Activated gamma-delta T cell (primary cell): ENCODE measurements at places on chromosomes 6 and 20.

DNA sequence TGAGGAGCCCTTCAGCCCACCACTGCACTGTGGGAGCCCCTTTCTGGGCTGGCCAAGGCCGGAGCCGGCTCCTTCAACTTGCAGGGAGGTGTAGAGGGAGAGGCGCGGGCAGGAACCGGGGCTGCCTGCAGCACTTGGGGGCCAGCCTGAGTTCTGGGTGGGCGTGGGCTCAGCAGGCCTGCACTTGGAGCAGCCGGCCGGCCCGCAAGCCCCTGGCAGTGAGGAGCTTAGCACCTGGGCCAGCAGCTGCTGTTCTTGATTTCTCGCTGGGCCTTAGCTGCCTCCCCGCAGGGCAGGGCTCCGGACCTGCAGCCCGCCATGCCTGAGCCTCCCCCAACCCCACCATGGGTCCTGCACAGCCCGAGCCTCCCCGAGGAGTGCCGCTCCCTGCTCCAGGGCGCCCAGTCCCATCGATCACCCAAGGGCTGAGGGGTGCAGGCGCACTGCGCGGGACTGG is 101.7 kb upstream of the ADGRB3 start:
- peak; percentile 11 for DNase-seq

DNA sequence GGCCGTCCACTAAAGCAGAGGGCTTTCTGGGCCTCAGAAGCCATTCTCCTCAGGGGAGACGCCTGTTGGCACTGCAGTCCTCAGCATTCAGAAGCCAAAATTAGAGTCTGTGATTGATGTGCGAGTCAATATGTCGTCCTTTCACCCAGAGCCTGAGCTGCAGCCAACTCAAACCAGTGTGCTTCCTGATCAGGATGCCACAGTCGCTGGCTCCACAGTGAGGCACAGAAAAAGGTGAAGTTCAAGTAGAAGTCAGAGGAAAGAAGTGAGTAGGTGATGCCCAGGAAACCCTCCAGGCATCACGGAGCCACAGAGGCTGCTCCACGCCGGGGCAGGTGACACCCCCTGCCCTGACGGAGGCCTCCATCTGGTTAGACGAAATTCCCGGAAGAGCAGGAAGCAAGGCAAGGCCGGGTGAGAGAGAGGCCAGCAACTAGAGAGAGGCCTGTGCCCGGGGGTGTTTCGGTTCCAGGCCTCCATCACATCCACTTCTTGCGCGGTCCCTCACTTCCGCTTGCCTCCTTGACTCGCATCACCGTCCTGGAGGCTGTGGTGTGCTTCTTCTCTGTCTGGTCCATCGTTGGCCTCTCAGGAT is 177.7 kb upstream of the SNX9 start:
- DNase-seq = no peak

DNA sequence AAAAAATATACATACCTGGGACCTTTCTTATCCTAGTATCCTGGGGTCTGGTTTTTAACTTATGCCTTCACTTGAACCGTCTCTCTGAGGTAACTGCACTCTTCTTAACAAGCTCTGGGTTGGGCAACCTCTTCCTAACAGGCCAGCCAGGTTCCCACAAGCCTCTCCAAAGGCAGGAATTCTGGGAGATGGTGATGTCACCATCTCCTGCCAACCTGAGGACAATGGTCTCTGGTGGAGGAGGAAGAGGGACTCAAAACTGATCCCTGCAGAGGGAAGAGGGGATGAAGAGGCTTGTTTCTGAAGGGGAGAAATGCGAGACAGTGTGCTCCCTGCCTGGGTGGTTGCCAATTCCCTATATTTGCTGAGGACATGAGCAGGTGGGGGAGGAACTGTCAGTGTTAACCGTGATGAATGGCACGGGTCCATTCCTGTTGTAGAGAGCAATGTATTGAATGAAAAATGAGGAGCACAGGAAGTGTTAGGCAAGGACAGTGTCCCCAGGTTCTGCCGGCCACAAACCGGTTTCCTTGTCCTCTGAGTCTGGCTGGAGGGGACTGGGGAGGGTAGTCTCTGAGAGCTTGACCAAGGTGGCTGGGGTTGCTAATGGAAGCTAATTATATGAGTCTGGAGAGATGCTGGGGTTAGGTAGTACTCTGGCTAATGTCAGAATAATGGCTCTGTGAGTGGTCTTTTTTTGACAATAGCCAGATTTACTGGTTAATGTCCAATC is 95.5 kb downstream of the KCNB1 start:
- DNase-seq = no peak

DNA sequence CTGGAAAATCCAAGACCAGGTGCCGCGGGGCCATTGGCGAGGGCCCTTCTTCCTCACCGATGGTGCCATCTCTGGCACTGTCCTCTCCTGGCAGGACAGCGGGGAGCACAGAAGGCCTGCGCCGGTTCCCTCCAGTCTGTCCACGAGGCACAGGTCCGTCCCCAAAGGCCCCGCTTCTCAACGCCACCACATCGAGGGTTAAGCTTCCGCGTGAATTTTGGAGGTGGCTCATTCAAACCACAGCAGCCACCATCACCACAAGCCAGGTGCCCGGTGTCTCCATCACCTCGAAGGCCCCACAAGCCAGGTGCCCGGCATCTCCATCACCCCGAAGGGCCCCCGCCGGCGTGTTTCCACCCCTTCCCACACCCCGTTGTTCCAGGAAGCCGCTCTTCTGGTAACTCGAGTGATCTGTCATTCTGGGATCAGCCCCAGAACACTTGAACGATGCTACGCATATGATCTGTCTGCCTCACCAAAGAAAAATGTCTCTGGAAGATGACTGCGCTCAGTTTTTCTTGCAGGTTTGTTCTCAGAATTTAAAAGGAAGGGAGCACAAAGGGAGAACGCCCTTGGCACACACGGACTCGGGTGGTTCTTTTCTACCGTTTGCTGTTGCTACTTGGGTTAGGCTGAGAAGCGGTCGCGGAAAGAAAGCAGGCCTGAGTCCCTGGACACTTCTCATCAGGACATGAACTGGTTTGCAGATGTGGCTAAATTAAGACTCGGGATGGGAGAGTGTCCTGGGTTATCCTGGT is 9.9 kb upstream of the KIF25 start:
- DNase-seq = no peak

DNA sequence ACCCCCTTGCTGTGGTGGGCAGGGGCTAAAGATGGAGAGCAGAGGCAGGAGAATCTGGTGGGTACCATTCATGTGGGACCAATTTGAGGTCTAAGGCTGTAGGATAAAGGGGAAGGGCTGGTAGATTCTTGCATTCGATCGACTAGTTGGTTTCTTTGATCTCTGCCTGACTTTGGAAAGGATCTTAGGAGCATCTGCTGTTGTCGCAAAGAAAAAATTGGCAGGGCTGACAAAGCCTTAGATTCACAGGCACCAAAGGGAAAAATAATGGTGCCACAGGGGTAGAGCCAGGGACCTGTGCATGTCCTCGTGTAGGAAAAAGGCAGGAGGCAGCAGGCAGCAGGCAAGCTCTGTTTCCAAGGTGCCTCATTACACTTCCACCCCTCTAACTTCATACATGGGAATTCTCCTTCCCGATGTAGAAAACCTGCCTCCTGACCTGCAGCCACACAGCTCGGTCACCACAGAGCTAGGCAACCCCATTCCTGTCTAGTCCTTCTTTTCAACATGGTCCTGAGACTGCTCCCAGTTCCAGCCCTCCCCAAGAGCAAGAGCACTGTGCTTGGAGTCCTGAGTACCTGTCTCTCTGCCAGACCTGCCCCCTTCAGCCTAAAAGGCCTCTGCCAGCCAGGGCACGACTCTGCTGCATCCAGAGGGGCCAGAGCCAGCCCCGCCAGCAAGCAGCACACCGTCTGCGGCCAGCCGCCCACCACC is 71.9 kb downstream of the FGD2 start:
- DNase-seq = no peak

GRCh38 chr20:2178318-2179232 is 76.9 kb downstream of the STK35 start:
- no peak for DNase-seq

DNA sequence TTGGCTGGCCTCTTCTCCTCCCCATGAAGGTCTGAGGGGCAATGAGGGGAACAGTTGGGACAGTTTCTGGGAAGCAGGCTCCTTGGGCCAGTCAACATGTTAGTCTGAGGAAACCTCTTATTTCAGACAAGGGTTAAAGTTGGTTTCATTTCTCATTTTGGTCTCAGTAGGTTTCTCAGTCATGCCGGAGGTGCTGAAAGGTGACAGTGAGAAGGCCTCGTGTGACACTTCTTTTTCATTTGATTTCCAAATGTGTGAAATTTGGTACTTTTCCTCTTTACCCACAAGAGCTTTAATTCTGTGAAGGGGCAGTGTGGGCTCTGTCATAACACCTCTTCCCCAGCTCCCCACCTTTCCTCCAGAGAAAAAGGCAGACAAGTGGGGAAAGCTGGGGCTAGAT is 7.5 kb upstream of the GLP1R start:
- no peak for DNase-seq

DNA sequence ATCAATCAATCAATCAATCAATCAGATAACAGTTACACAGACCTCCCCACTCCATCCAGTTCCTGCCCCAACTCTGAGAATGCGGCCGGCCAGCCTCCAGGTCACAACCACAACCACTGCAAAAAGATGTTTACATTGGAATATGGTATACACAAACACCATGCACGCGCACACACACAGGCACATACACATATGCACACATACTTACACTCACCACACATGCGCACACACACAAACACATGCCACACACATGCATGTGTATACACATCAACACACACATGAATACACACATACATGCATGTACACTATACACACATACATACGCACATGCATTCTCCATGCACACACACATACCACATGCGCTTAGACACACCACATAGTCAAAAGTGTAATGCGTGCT is 131.1 kb downstream of the PXDC1 start:
- DNase-seq = no peak

- no peak for DNase-seq
Observed at GRCh38 chr6:149271348-149272340, 45.9 kb upstream of the TAB2 start.

GRCh38 chr6:99579781-99580180 is 11.3 kb upstream of the CCNC start:
- no peak for DNase-seq

DNA sequence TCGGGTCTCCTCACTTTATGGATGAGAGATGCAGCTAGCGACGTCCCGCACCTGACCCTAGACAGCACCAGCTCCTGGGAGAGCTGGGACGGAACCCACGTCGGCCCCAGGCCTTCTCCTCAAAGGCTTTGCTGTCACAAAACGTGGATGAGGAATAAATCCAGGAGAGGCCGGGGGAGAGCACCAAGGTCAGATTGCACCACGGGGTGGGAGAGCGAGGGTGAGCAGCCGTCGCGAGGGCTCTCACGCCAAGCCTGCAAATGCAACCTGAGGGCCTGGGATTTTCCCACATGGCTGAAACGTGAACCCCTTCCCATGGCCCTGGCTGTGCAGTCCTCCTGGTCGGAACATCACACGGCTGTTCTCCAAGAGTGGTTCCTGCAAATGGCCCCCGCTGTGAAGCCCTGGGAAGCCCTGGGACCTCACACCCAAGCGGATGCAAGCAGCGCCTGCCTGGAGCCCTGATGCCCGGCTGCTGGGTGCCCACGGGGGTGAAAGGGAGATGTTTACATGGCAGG is 45.3 kb downstream of the DLL1 start:
- DNase-seq = no peak

DNA sequence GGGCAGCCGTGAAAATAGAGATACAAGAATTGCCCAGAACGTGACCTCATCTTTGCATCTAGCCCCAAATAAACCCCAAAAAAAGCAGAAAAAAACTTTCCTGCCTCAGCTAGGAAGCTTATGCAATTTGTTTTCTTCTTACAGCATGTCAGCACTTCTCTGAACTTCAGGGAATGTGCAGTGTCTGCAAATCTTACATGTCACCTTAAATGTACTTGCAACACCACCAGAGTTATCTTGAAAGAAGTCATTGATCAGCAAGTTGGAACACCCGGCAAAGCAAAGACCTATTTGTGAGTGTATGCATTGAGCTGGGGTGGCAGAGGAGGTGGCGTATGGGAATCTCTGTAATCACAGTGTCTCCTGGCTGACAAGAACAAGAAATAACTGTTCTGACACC is 123.4 kb downstream of the PKHD1 start:
- no peak for DNase-seq

- no peak for DNase-seq
Observed at GRCh38 chr6:29593199-29593855, 8.4 kb downstream of the OR2H2 start.

GRCh38 chr6:99821164-99821563 is 172.9 kb downstream of the MCHR2 start:
- DNase-seq = no peak

DNA sequence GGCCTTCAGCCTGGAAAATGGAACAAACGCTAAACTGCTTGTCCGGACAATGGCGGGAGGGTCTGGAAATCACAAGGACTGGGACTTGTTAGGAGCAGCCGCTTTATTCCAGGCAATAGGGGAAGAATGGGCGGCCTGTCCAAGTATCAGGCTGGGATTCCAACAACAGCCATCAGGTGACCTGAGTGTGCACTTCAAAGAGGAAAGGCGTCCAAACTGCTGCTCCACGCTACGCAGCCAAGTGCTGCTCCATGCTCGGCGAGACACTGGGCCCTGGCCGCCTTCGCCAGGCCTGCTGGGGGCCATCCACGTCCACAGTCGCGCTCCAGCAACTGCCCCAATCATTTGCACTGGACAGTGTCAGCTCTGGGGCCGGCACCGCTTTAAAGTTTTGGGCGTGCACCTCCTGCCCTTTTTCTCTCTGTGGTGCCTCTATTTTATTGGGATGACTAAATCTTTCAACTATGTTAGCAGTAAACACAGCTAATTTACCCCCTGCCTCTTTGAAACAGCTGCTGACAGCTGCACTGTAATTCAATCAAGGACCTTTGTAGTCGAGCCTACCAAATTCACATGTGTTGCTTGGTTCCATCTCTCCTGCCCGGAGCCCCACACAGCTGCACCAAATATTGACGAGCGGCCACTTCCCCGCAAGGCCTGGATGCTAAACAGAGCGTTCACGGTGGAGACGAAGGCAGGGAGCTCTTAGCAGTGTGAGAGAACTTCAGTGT is 98.3 kb downstream of the BMP7 start:
- DNase-seq = no peak

- DNase-seq = no peak
Observed at GRCh38 chr20:33826270-33826897, 15.2 kb downstream of the CHMP4B start.

GRCh38 chr6:53766930-53767329 is 27.9 kb upstream of the LRRC1 start:
- DNase-seq = no peak

- no peak for DNase-seq
Observed at GRCh38 chr6:87045521-87046075, 49.3 kb downstream of the CGA start.

- no peak for DNase-seq
Observed at GRCh38 chr6:150622941-150623874, 23.5 kb downstream of the PLEKHG1 start.

DNA sequence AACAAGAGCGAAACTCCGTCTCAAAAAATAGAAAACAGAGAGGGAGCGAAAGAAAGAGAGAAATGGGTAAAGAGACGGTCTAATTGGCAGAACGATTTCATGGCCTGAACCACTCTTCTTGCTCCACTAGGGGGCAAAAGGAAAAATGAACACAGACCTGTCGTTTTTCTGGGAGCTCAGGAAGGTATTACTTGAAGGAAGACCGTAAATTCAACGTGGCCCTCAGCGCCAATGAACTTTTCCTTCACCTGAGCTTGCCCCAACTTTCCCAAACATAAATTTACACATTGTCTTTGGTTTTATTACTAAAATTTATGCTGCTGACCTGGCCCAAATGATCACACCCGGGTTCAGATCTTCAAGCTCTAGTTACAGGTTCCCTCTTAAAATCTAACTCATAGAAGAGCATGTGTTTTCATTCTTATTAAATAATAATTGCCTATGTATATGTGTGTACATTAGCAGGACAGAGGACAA is 67.3 kb downstream of the ATP9A start:
- DNase-seq = no peak

GRCh38 chr6:136792410-136793262 is at the start of gene MAP3K5:
TSS of gene MAP3K5 (minus strand) at chr6:136792477. CDS start at chr6:136792157, 320 bp downstream.
- DNase-seq = peak; percentile 78

- no peak for DNase-seq
Observed at GRCh38 chr20:7912551-7912950, 27.7 kb downstream of the HAO1 start.
